ENCODE measurements at places on chromosomes 6 and 20.

GRCh38 chr6:12614456-12614855 is 102.1 kb upstream of the PHACTR1 start:
- DNase-seq = no peak

- no peak for DNase-seq
Observed at GRCh38 chr20:23671479-23671878, 17.4 kb downstream of the CST4 start.

- DNase-seq = peak; percentile 46
Observed at GRCh38 chr6:148166339-148166968, 176.2 kb upstream of the SASH1 start.

GRCh38 chr20:31666258-31667042 is 28.7 kb downstream of the COX4I2 start:
- peak; percentile 51 for DNase-seq

DNA sequence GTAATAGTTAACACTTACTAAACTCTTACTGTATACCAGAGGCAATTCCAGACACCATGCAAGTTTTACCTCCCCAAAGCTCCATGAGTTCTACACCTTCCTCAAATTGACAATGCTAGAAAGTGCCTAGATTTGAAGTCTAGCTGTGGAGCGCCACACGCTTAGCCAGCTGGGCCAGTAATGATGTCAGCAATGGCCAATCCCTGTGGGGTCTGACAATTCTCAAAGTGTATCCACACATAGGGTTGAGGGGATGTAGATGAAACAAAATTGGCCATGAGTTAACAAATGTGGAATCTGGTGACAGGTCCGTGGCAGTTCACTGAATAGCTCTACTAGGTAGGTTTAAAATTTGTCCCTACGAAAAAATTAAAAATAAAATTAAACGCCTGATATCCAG is 1.3 kb downstream of the ZNF343 start:
- no peak for DNase-seq

GRCh38 chr6:27816906-27817305 is 95.3 kb downstream of the OR2B2 start:
- no peak for DNase-seq

GRCh38 chr6:16991981-16992629 is 109.7 kb upstream of the STMND1 start:
- no peak for DNase-seq

DNA sequence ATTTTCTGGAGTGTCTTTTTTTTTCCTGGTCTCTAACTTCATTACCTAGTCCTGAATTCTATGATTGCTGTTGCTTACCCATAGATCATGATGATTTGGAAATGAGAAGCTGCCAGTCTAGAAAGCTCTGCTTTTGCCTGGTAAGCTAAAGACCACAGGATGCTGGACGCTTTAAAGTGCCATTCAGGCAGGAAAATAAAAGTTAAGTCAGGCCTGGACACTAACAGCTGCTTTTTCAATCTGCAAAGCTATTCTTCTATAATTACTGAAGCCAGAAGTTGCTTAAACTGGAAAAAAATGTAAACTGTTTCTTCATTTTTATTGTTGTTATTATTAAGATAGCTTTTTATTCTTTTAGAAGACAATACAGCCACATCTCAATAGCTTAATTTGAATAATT is 129.8 kb upstream of the SPACA1 start:
- DNase-seq = no peak

DNA sequence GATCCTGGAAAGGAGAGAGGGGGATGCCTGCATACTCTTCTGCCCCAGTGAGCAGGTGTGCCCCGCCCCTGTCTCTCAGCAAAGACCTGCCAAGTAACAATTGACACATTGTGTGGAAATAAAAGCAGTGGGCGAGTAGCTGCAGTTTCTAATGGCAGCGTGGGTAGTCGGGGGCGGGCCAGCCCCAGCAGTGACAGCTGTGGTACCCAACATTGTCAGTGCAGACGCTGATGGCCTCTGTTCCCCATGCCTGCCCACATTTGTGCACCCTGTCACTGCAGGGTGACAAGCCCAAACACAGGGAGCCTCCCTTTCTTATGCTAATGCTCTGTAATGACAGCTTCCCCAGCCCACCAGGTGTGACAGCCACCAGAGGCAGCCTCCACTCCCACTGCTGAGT is 491.7 kb downstream of the DHX35 start:
- DNase-seq = no peak

Data from T-helper 2 cell (primary cell).